ENCODE measurements at places on chromosomes 1 and 21.

DNA sequence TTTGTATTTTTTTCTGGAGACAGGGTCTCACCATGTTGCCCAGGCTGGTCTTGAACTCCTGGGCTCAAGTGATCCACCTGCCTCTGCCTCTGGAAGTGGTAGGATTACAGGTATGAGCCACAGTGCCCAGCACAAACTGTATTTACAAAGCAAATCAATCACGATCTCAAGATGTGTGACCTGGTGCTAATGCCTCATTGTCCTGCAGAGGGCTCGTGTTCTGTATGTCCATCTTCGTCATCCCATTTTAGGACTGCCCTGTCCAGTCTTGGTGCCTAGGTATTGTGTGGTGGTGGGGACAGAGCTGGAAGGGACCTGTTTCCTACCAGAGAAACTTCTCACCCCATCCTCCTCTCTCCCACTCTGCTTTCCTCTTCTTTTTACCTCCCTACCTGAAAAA, 20.2 kb downstream of the PROK1 start:
- DNase-seq: no peak

GRCh38 chr1:166603296-166603695, 236.0 kb upstream of the POGK start:
- DNase-seq: no peak

DNA sequence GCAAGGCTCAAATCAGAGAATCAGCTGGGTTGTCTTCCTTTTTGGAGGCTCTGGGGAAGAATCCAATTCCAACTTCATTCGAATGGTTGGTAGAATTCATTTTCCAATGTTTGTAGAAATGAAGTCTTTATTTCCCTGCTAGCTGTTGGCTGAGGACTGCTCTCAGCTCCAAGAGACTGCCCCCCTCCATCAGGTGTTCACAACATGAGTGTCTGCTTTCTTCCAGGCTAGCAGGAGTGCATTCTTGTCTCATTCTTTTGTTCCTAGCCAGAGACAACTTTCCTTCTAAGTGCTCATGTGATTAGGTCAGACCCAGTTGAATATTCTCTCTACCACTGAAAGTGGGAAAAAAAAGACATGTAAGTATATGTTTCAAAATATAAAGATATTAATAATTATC, 95.2 kb downstream of the HLX start:
- no peak for DNase-seq

GRCh38 chr1:171220081-171220420, 28.2 kb upstream of the FMO1 start:
- DNase-seq: no peak

- DNase-seq: no peak
These were observed 50.9 kb downstream of the TLCD4 start for GRCh38 chr1:95168028-95168427.

DNA sequence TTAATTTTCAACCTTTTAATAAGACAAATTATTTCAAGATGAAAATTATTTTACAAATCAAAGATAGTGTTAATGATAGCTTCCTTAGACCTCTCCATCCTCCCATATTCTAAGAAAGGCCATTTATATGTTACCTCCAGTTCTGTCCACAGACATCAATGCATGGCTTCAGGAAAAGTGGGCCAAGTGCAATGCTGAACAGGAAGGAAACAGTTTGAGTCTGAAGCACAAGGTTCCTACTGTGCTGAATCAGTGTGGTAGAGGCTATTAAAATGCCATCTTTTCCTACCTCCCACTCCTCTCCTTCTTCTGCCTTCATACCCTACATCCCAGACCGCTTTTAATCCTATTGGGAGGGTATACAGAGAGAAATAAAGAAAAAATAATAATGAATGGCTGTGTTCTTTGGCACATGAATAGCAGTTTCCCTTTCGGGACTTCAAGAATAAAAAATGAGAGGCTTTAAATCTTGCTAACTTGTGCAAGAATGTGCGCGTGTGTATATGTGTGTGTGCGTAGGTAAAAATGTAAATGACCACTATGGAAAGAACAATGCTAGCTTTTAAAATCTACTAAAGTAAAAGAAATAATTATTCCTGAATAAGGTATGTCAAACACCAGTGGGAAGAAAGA, 62.6 kb upstream of the C1orf105 start:
- no peak for DNase-seq

- no peak for DNase-seq
These were observed 97.8 kb downstream of the CD247 start for GRCh38 chr1:167420510-167420909.

- DNase-seq: no peak
These were observed 16.9 kb upstream of the VAMP3 start for GRCh38 chr1:7754234-7754633.

GRCh38 chr1:235207209-235207565, 46.1 kb upstream of the RBM34 start:
- DNase-seq: no peak

GRCh38 chr1:154837034-154837671, 32.9 kb downstream of the KCNN3 start:
- DNase-seq: no peak

- no peak for DNase-seq
These were observed 6.8 kb upstream of the PDZK1IP1 start for GRCh38 chr1:47196622-47197021.

DNA sequence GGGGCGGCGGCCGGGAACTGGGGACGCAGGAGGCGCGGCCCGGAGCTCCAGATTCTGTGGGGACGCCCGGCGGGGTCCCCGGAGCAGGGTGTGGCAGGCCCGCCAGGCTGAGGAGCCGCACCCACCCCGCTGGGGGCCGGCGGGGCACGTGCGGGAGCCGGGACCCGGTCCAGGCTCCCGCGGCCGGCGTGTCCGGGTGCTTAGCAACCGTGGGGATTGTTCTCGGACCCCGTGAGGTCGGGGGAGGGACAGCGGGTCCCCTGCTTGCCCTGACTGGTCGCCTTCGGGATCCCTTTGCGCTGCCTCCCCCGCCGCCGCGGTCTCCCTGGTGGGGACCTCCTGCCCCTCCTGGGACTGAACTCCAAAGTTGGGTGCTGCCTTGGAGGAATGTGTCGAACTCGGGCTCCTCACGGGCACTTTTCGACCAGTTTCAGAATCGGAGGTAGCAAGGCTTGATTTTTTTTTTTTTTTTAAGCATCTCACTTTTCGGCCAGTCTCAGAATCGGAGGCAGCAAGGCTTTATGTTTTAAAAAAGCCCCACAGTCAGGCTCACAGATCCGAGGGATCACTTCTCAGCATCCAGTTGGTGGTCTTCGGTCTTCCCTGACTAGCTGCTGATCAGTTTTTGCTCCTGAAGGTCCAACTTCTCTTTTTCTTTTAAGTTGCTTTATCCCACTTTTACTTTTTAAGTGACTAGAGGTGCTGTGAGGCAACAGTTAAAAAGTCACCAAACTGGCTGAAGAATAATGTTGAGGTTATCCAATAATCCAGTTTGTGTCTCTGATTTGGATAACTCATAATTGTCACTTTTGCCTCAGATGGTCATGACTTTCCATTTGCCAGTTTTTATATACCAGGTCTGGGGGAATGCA, 648 bp downstream of the FAM76A start:
- peak; percentile 61 for DNase-seq

- DNase-seq: peak; percentile 51
These were observed at the start of gene SLC45A3 for GRCh38 chr1:205680073-205680851. Gene SLC45A3 (minus strand): TSS chr1:205680509. CDS start chr1:205664656, 15,853 bp downstream.

GRCh38 chr1:32150847-32151246, 28.6 kb upstream of the TXLNA start:
- DNase-seq: no peak

DNA sequence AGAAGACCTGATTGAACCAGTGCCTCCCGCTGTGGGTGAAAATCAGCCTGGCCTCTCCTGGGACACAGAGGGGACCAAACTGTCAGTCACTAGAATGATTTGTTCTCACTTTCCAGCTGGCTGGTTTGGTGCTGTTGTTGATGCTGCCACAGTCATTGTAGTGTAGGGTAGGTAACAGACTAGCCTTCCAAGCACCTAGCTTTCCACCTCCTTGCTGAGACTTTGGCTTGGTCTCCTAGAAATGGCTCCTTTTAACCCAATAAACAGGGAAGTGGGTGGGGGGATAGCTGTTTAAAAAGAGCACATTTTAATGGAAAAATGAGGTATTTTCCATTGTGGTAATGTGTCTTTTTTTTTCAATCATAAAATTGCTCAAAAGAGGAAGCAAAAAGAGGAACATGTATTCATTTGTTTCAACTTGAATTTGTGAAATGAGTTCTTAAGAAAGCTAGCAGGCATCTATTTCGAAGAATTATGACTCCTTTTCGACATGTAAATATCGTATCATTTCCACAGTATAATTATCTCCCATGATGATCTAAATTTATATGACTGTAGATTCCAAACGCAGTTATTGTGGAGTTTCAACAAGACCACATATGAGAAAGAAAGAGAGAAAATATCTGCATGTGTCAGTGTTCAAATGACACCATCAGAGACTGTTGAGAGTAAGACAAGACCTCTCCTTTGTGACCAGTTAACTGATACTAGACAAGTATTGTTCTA, 190.1 kb downstream of the HLX start:
- DNase-seq: no peak

DNA sequence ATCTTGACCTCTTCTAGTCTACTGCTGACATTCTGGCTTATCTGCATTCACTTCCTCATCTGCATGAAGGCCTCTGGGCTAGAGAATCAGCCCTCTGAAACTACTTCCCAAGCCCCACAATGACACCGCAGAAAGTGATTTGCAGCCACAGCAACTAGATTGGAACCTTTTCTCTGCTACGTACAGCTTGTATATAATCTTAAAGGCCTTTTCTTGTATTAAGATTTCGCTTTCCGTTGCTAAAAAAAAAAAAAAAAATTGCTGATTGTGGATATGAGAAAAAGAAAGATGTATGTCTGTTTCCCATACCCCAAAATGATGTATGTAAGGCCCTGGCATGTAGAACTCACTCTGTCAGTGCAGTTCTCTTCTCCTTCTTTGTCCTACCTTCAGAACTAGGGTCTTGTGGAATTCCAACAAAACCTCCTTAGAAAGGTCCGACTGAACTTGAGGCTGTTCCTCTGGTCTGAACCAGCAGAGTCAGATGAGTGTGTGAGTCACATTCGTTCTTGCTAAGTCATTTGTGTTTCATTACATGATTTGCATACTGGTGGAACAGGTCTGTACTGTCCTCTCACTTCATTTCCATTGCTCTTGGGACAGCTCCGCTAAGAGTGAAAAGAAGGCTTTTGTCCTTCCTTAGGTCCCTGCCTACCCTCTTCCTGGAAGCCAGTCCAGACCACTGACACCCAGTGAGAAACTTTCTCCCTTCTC, 62.7 kb downstream of the PLPP3 start:
- DNase-seq: no peak

DNA sequence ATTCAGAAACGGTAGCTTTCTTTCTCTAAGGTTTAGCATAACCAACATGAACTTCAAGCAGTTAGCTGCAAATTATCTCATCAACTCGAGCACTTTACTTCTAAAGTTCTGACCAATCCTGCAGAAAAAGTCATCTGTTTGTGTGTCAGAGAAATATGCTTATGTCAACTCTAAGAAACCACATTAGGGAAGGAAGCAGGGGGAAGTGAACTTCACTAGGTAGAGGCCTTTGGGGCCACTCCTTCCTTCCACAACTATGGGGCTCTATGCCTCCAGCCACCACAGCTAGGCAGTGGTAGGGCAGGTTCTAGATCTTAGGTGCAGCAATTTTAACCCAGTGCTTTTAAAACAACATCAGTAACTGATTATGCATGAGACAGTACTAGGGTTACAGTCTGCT, 375.9 kb downstream of the DSCAM start:
- DNase-seq: no peak

GRCh38 chr21:33950431-33951079, 35.0 kb upstream of the ATP5PO start:
- no peak for DNase-seq

- no peak for DNase-seq
These were observed 29.2 kb downstream of the RRP15 start for GRCh38 chr1:218314316-218314715.

- DNase-seq: no peak
These were observed 962 bp upstream of the MAN1C1 start for GRCh38 chr1:25615563-25616094.

GRCh38 chr1:119868176-119868575, 28.1 kb downstream of the ADAM30 start:
- DNase-seq: no peak

DNA sequence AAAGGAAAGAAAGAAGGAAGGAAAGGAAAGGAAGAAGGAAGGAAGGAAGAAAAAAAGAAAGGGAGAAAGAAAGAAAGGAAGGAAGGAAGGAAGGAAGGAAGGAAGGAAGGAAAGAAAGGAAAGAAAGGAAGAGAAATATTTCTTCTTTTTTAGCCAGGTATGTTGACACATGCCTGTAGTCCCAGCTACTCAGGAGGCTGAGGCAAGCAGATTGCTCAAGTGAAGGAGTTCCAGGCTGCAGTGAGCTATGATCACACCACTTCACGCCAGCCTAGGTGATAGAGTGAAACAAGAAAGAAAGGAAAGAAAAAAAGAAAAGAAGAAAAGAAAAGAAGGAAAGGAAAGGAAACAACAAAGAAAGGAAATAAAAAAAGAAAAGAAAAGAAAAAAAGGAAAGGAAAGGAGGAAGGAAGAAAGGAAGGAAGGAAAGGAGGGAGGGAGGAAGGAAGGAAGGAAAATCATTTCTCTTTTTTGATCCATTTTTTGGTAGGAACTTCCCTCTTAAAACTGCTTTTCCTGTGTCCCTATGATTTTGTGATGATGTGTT, 5.8 kb upstream of the ZMYM1 start:
- no peak for DNase-seq

DNA sequence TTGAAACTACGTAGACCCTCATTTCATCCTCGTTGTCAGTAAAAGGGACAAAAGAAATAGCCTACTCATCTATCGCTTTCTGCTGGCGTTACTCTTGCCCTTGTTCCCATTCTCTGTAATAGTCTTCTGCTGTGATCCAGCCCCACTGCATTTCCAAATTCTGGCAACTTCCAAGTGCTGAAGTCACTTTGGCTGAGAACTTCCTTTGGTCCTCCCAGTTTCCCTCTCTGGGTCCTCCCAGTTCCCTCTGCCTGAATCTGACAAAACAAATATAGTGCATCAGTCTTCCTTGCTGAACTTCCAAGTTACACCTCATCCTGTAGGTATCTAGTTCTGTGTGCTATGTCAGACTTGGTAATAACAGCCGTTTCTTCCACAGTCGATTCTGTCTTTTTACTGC, 47.0 kb upstream of the PLA2G4A start:
- no peak for DNase-seq

DNA sequence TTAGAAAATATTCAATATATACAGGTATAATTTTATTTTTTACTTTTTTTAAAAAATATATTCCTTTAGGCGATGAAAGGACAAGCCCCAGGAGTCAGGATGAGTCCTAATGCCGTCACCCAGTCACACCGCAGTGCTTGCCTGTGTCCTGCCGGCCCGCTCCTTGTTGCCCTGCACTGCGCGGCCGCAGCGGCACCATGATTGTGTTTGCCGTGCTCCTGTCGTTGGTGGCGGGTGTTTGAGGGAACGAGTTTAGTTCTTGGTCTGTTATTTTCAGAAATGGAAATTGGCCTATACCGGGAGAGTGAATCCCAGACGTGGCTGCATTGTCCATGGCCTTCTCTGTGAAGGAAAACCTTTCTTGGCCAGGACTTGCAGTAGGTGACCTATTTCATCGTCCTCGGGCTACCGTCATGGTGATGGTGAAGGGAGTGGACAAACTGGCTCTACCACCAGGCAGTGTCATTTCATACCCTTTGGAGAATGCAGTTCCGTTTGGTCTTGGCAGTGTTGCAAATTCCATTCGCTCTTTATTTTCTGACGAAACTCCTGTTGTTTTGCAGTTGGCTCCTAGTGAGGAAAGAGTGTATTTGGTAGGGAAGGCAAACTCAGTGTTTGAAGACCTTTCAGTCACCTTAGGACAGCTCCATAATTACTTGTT, 45.9 kb upstream of the CRB1 start:
- DNase-seq: no peak

Measured in nucleus accumbens (tissue), 56 donors.